Activated naive CD4-positive, alpha-beta T cell treated with anti-CD3 and anti-CD28 coated beads for 36 hours (primary cell): ENCODE measurements at places on chromosomes 2 and 18. TPM values are rescaled to one million over a fixed set of nuclear protein-coding genes. Genes with fewer than 3 reads are reported as not detected.

DNA sequence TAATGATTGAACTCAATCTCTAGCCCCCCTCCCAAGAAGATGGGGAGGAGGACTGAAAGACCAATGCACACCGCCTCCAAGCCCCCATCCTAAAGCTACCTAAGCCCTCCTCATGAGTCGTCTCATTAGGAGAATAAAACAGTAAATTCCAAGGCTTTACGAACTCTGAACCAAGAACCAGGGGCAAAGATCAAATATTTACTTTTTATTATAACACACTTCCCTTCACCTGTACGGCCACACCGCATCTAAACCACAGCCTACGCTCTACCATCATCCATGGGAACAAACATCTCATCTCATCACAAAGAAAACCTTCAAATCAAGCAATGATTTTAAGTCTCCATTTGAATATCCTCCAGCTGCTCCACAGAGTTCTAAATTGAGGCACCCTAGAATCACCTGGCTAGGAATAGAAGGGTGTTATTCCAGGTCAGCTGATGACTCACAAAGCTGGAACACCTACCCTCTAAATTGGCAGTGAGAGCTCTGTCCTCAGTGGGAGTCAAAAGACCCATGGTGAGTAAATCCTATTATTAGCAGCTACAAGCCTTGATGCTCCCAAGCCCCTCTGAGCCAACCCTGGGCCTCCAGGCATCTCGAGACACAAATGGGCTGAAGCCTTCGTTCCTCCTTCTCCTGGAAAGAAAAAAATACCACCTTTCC lies 45.6 kb upstream of the BZW1 start:
- no peak for DNase-seq

CEP76 gene
- 14.8 TPM for total RNA-seq

UBXN4 gene
- total RNA-seq: 100 TPM

GRCh38 chr2:208619993-208620392 lies 213.4 kb downstream of the PTH2R start:
- DNase-seq: no peak

- no peak for DNase-seq
Observed at GRCh38 chr2:219323434-219323833, 9.1 kb downstream of the RESP18 start.

MOGAT1 gene
- not detected for total RNA-seq

DNA sequence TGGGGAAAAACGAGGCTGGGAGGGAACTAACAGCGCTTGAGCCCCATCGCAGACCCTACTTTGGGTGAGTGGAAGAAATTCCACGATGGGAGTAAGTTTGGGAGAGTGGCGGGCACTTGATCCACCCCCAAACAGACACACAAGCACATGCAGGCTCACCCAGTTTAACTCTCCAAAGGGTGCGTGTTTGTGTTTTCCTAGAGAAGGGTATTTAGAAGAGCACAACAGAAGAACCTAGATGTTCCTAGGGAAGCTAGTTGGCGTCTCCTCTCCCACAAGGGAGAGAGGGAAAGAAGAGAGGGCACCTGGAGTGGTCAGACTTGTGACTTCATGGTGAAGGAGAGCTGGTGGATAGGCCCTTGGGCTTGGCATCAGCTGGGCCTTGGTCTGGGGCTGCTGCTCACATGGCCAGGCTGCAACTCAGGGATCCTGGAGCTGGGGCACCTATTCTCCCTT lies 3.2 kb downstream of the GATA6 start:
- DNase-seq: no peak

TRIM43B gene
- not detected for total RNA-seq

IL18R1 gene
- total RNA-seq: 18.4 TPM

GRCh38 chr18:77495079-77495478 lies 245.4 kb downstream of the GALR1 start:
- no peak for DNase-seq

ATP6V1B1 gene
- not detected for total RNA-seq

DNA sequence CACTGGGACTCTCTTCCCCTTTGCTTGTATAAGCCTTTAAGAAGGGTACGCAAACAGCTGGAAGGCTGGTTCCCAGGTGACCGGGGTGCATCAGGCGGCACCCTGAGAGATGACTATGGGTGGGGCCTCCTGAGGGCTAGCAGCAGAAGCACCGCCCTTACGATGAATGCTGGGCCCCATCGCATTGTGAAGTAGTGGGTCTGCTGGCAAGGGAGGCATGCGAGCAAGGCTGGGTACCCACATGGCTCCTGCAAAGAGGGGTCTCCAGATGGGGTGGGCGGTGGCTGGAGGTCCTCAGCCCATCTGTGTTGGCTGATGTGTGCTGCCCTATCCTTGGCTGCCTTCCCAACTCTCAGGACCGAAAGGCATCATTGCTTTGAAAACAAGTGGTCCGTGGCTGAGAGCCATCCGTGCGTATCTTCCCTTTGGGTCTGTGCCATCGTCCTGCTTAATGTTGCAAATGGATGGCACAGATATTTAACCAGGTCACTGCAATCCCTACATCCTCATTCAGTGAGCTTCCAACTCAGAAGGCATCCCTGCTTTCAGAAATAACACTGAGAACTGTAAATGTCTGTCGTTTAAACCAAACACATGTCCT lies 83.5 kb upstream of the GPC1 start:
- DNase-seq: no peak

- no peak for DNase-seq
Observed at GRCh38 chr18:43931439-43931838, 654.1 kb upstream of the SYT4 start.
